Uterine smooth muscle cell (primary cell): ENCODE measurements at places on chromosomes 7 and 10. TPM values are rescaled to one million over a fixed set of nuclear protein-coding genes. Genes with fewer than 3 reads are reported as not detected.

Gene PALS2
- total RNA-seq = 41.9 and 52.6 TPM in 2 replicates

Gene ELAPOR2
- 3.1 and 3.3 TPM in 2 replicates for total RNA-seq

Gene GPR15LG
- not detected in 2 replicates for total RNA-seq

Gene MOGAT3
- not detected in 2 replicates for total RNA-seq

Gene EVX1
- under 0.01 TPM in 1 of 2 replicates, not detected in the other for total RNA-seq

Gene TMEM184A
- 0.11 TPM in 1 of 2 replicates, not detected in the other for total RNA-seq

Gene CNNM1
- 1.5 and 1.7 TPM in 2 replicates for total RNA-seq

Gene GPR22
- under 0.01 and 1.1 TPM in 2 replicates for total RNA-seq

Gene PNLIPRP1
- total RNA-seq = not detected in 2 replicates

Gene COL13A1
- total RNA-seq = 31.8 and 35.9 TPM in 2 replicates

Gene RNLS
- total RNA-seq = 10.2 and 13.2 TPM in 2 replicates

Gene FAM25A
- total RNA-seq = not detected in 2 replicates

Gene MET
- 128 and 238 TPM in 2 replicates for total RNA-seq

Gene SPDYE8
- not detected in 2 replicates for total RNA-seq

Gene UCN3
- not detected in 2 replicates for total RNA-seq

Gene PRKCQ
- total RNA-seq = 0.12 and 0.22 TPM in 2 replicates

Gene DPP6
- total RNA-seq = 0.11 and 0.50 TPM in 2 replicates

Gene CRPPA
- 1.2 and 1.3 TPM in 2 replicates for total RNA-seq

Gene NPY
- not detected in 2 replicates for total RNA-seq

Gene PNLIPRP3
- 0.11 and 0.12 TPM in 2 replicates for total RNA-seq

Gene GIMAP4
- total RNA-seq = 0.44 and 0.50 TPM in 2 replicates

Gene LRGUK
- 0.12 and 0.22 TPM in 2 replicates for total RNA-seq

Gene OSBPL3
- 19.4 and 23.9 TPM in 2 replicates for total RNA-seq

Gene ABHD11
- 17.0 and 37.1 TPM in 2 replicates for total RNA-seq

Gene KCND2
- 2.0 and 4.9 TPM in 2 replicates for total RNA-seq

Gene MAT1A
- total RNA-seq = not detected in 2 replicates

Gene NPSR1
- total RNA-seq = not detected in 2 replicates

Gene COL1A2
- total RNA-seq = 1,878 and 5,796 TPM in 2 replicates

Gene CALCR
- not detected in 2 replicates for total RNA-seq

Gene SLC26A4
- 0.44 and 0.50 TPM in 2 replicates for total RNA-seq

Gene THSD7A
- 0.44 and 0.50 TPM in 2 replicates for total RNA-seq

Gene SLC25A28
- total RNA-seq = 18.8 and 22.4 TPM in 2 replicates

Gene CALML5
- not detected in 2 replicates for total RNA-seq

Gene PRF1
- total RNA-seq = not detected in 2 replicates

Gene LIPF
- not detected in 2 replicates for total RNA-seq

Gene ABCB1
- total RNA-seq = 0.50 and 1.3 TPM in 2 replicates

Gene TMEM178B
- under 0.01 TPM in 1 of 2 replicates, not detected in the other for total RNA-seq

Gene TDRD1
- 0.44 and 0.62 TPM in 2 replicates for total RNA-seq

Gene UPK3BL2
- total RNA-seq = 0.44 and 0.87 TPM in 2 replicates

Gene EGFR
- 75.5 and 76.1 TPM in 2 replicates for total RNA-seq

Gene NPFFR1
- total RNA-seq = not detected in 2 replicates

Gene ELFN1
- total RNA-seq = 0.77 and 1.2 TPM in 2 replicates

Gene PKD2L1
- total RNA-seq = under 0.01 TPM in 1 of 2 replicates, not detected in the other

Gene AFAP1L2
- 0.22 and 1.4 TPM in 2 replicates for total RNA-seq

Gene BAMBI
- 0.77 and 2.9 TPM in 2 replicates for total RNA-seq

Gene CUTC
- total RNA-seq = 30.7 and 42.4 TPM in 2 replicates

Gene VENTX
- total RNA-seq = not detected in 2 replicates

Gene SLC26A3
- not detected in 2 replicates for total RNA-seq
